Central memory CD4-positive, alpha-beta T cell (primary cell): ENCODE measurements at places on chromosomes 2 and 18.

DNA sequence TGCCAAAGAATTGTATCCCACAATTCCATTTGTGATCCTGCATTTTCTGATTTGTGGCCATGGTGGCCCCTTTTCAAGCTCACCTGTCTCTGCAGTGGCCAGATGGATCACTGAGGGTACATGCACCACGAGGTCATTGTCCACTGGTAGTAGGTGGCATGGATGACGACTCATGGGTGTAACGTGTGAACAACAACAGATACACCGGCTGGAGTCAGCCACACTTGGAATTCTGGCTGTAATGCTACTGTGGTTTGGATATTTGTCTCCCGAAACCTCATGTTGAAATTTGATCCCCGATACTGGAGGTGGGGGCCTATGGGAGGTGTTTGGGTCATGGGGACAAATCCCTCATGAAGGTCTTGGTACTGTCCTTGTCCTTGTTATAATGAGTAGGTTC is 102.2 kb upstream of the TAF1B start:
- DNase-seq, result no peak

GRCh38 chr2:150109912-150110311 is 377.6 kb downstream of the RND3 start:
- no peak for DNase-seq

GRCh38 chr18:29840089-29840488 is 1202.5 kb downstream of the DSC3 start:
- DNase-seq, result no peak

DNA sequence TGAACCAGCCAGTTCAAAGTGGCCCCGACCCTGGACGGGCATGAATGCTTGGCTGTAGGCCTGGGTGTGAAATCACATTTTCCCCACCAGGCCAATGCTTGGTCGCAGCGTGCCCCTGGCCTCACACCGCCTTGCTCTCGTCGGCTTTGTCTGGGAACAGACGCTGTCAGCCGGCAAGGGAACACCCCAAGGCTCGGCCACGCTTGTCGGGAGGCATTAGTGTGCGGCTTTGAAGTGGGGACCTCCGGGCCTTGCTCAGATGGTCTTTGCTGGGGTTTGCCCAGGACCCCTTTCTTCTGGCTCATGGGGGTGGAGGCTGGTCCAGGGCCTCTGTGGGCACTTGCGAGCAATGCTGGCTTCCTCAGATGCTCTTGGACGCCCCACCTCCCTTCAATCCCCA is 79.1 kb downstream of the INHBB start:
- no peak for DNase-seq

GRCh38 chr2:222728621-222729020 is 57.2 kb downstream of the MOGAT1 start:
- no peak for DNase-seq
